AG04450 (cell line): ENCODE measurements at places on chromosomes 6 and 20.

DNA sequence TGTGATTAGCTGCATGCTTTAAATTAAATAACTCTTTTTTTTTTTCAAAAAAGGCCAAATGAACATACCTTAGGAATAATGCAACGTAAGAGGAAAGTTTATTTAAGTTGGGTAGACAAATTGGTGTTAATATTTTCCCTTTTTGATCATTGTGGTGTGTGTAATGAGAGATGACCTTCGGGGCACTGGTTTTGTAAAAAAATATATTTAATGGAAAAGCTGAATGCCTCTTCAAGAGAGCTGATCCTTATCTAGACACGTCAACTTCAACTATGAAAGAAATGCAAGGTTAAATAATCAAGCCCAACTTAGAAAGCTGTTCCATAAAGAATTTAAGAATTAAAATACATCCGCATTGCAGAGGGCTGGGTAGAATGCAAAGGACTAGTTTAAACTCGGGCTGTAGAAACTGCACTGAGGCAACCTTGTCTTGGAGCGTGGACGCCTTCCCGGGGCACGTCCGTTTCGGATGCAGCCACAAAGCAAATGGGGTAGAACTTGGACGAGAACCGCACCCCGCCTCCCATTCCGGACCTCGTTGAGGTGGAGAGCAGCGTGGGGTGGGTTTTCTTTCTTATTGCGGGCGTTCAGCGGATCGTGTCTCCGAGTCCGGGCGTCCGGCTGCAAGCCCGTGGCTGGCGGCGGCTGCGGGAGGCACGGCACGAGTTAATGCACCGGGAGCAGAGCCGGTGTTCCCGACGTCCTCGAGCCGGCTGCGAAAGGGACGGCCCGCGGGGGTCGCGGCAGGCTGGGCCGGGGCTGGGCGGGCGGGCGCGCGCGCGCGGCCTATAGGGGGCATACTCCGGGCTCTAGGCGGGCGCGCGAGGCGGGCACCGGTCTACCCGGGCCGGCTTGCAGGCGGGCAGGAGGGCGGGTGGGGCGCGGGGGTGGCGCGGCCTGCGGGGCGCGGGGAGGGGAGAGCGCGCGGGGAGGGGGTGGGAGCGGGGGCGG is 1.9 kb downstream of the JARID2 start:
- DNase-seq, result no peak

DNA sequence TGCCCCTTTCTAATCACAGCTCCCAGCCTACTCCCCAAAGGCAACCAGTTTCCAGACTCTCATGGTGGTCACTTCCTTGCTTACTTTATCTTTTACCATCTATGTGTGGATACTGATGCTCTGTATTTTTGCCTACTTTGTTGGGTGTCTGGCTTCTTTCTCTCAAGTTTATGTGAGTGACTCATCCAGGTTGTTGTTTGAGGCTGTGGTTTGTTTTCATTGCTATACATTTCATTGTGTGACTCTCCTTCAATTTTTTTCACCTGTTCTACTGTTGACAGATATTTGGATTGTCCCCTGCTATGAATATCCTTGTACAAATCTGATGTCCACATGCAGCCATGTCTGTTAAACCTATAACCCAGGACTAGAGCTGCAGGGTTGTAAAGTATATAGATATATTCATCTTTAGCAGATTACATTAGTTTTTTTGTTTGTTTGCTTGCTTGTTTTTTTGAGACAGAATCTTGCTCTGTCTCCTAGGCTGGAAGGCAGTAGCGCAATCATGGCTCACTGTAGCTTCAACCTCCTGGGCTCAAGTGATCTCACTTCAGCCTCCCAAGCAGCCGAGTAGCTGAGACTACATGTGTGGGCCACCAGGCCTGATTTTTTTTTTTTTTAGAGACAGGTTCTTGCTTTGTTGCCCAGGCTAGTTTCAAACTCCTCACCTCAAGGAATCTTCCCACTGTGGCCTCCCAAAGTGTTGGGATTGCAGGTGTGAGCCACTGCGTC is 72.9 kb upstream of the EEF1E1 start:
- DNase-seq, result no peak

- DNase-seq, result no peak
Observed at GRCh38 chr6:167840526-167841179, 13.9 kb downstream of the AFDN start.

DNA sequence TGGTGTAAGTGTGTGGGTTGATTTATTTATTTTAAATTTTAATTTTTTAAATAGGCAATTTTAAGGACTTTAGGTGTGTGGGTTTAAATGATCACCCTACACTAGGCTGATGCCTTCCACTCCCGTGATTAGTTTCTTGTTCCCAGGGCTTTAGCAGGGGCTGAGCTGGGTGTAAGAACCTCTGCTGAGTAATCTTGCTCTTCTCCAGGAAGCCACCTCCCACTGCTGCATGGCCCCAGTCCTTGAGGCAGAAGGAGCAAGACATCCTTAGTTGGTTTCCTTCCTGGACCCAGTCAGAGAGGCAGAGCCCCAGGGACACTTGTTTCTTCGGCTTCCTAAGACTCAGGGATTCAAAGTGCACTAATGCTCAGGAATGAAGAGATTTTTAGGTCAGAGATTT is 19.8 kb upstream of the CDC5L start:
- DNase-seq, result no peak
